ENCODE measurements at places on chromosomes 2 and 18. TPM values are rescaled to one million over a fixed set of nuclear protein-coding genes. Genes with fewer than 3 reads are reported as not detected.

DNA sequence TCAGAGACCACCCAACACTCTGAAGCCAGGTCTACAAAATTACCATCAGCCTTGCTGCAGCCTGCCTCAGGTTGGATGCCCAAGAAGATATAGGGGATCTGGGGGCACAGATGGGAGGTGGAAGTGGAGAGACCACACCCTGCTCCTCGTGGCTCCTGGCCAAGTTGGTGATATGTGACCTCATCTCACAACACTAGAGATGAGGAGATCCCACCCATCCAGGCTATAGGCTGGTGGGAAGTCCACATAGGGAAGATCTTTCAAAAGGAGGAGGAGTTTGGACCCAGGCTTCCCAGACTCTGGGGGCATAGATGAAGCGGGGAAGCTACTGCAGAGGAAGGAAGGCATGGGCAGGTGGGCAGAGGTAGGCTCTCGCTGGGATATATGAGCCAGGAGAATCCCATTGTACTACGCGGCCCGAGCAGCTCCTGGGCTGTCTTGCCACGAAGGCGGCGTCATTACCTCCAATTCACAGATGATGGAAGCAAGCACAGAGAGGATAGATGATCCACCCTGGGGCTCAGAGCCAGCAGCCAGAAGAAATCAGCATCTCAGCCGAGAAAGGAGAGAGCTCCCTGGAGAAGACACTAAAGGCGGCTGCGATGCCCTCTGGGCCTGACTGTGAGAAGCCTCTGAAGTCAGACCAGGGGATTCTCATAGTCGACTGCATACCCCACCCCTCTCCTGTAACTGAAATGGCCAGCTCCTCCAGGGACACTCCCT lies 96.0 kb downstream of the RHOB start:
- peaks cover 66% of the 10 kb centered on the region for H3K4me1 ChIP-seq
- peak; percentile 70 for DNase-seq
- no peaks in the 10 kb centered on the region for H3K36me3 ChIP-seq

ZBTB7C gene
- not detected for total RNA-seq

CMPK2 gene
- 26.6 TPM for total RNA-seq

GRCh38 chr2:29923110-29923721 lies 1.8 kb upstream of the ALK start:
- H3K36me3 ChIP-seq, result no peaks in the 10 kb centered on the region
- no peak overlapping the region for H3K4me3 ChIP-seq
- H3K4me1 ChIP-seq, result no peaks in the 10 kb centered on the region
- DNase-seq, result peak; percentile 86

- no peak for DNase-seq
- H3K27me3 ChIP-seq, result no peaks in the 10 kb centered on the region
- no peak overlapping the region for H3K4me3 ChIP-seq
- H3K27ac ChIP-seq, result no peak overlapping the region
- H3K4me1 ChIP-seq, result no peaks in the 10 kb centered on the region
These were observed 300.6 kb upstream of the SALL3 start for GRCh38 chr18:78679031-78679430.

PIK3C3 gene
- 61.1 TPM for total RNA-seq

TUBA4B gene
- not detected for total RNA-seq

ALPI gene
- not detected for total RNA-seq

- H3K4me3 ChIP-seq, result no peak overlapping the region
- H3K27ac ChIP-seq, result no peak overlapping the region
- H3K4me1 ChIP-seq, result no peaks in the 10 kb centered on the region
- DNase-seq, result peak; percentile 89
These were observed 81.8 kb upstream of the GAREM1 start for GRCh38 chr18:32552421-32553030.

GRCh38 chr2:21757805-21758430 lies 634.1 kb downstream of the TDRD15 start:
- no peaks in the 10 kb centered on the region for H3K27me3 ChIP-seq
- DNase-seq, result no peak
- no peaks in the 10 kb centered on the region for H3K4me1 ChIP-seq
- H3K36me3 ChIP-seq, result no peaks in the 10 kb centered on the region

- no peaks in the 10 kb centered on the region for H3K4me1 ChIP-seq
- no peaks in the 10 kb centered on the region for H3K27me3 ChIP-seq
- H3K36me3 ChIP-seq, result no peaks in the 10 kb centered on the region
These were observed 189.6 kb upstream of the SP5 start for GRCh38 chr2:170525566-170525900.

DNA sequence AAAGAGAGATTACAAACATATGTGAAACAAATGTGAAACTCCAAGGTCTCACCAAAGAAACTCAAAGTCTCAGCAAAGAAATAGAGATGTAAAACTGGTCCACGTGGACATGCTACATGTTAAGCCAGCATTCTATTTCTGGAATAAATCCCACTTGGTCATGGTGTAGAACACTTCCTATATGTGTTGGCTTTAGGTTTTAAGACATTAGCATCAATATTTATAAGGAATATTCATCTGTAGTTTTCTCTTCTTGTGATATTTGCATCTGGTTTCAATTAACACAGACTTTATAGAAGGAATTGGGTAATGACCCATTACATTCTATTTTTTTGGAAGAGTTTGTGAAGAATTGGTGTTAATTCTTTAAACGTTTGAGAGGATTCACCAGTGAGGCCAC lies 133.1 kb downstream of the COPS8 start:
- H3K4me3 ChIP-seq, result no peak overlapping the region
- H3K27me3 ChIP-seq, result no peaks in the 10 kb centered on the region
- no peak overlapping the region for H3K27ac ChIP-seq
- no peaks in the 10 kb centered on the region for H3K36me3 ChIP-seq

IL1R1 gene
- total RNA-seq, result not detected

SCN9A gene
- not detected for total RNA-seq

GRCh38 chr2:189208254-189208653 lies 28.7 kb upstream of the COL5A2 start:
- H3K4me3 ChIP-seq, result no peak overlapping the region
- H3K27ac ChIP-seq, result no peak overlapping the region
- H3K4me1 ChIP-seq, result no peaks in the 10 kb centered on the region
- 0 out of 2 replicates have a peak, but pooled peaks cover 2% of the 10 kb centered on the region for H3K27me3 ChIP-seq
- H3K36me3 ChIP-seq, result no peaks in the 10 kb centered on the region

DNA sequence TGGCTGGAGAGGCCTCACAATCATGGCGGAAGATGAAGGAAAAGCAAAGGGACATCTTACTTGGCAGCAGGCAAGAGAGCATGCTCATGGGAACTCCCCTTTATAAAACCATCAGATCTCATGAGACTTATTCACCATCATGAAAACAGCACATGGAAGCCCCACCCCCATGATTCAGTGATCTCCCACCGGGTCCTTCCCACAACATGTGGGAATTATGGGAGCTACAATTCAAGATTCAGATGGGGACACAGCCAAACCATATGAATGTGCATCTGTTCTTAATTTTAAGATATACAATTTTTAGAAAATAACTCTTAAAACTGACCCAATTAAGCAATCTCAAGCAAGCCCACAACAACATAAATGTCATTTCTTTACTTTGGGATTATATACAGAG lies 12.6 kb downstream of the C18orf63 start:
- no peaks in the 10 kb centered on the region for H3K27me3 ChIP-seq
- H3K27ac ChIP-seq, result no peak overlapping the region
- H3K4me3 ChIP-seq, result no peak overlapping the region
- no peaks in the 10 kb centered on the region for H3K4me1 ChIP-seq
- DNase-seq, result no peak
- H3K36me3 ChIP-seq, result no peaks in the 10 kb centered on the region

GRCh38 chr2:176160251-176160985 lies 3.3 kb downstream of the HOXD3 start:
- H3K27ac ChIP-seq, result no peak overlapping the region
- no peaks in the 10 kb centered on the region for H3K4me1 ChIP-seq
- no peak overlapping the region for H3K4me3 ChIP-seq
- H3K36me3 ChIP-seq, result no peaks in the 10 kb centered on the region
- no peak for DNase-seq
- no peaks in the 10 kb centered on the region for H3K27me3 ChIP-seq

- no peaks in the 10 kb centered on the region for H3K36me3 ChIP-seq
- H3K27ac ChIP-seq, result no peak overlapping the region
- H3K4me3 ChIP-seq, result no peak overlapping the region
- H3K27me3 ChIP-seq, result no peaks in the 10 kb centered on the region
- H3K4me1 ChIP-seq, result no peaks in the 10 kb centered on the region
These were observed 90.6 kb downstream of the FEZ2 start for GRCh38 chr2:36507408-36507812.

FOXD4L1 gene
- total RNA-seq, result 0.72 TPM

- peak overlapping the region; percentile 72 for H3K4me3 ChIP-seq
- DNase-seq, result peak; percentile 70
- peak overlapping the region; percentile 87 for H3K27ac ChIP-seq
- no peaks in the 10 kb centered on the region for H3K27me3 ChIP-seq
These were observed 1.3 kb downstream of the RASGRP3 start for GRCh38 chr2:33477473-33478468.
